MCF 10A (cell line): ENCODE measurements at places on chromosomes 7 and 10.

GRCh38 chr7:82539969-82540368 lies 96.4 kb upstream of the CACNA2D1 start:
- DNase-seq = no peak

DNA sequence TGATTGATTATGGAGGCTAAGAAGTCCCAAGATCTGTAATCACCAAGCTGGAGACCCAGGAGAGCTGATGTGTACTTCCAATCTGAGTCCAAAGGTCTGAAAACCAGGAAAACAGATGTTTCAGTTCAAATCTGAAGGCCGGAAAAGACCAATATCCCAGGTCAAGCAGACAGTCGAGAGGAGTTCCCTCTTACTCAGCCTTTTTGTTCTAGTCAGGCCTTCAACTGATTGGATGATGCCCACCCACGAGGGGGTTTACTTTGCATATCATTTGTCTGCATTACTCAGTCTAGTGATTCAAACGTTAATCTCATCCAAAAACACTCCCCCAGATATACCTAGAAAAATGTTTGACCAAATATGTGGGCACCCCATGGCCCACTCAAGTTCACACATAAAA lies 7.4 kb upstream of the ARID5B start:
- no peak for DNase-seq

DNA sequence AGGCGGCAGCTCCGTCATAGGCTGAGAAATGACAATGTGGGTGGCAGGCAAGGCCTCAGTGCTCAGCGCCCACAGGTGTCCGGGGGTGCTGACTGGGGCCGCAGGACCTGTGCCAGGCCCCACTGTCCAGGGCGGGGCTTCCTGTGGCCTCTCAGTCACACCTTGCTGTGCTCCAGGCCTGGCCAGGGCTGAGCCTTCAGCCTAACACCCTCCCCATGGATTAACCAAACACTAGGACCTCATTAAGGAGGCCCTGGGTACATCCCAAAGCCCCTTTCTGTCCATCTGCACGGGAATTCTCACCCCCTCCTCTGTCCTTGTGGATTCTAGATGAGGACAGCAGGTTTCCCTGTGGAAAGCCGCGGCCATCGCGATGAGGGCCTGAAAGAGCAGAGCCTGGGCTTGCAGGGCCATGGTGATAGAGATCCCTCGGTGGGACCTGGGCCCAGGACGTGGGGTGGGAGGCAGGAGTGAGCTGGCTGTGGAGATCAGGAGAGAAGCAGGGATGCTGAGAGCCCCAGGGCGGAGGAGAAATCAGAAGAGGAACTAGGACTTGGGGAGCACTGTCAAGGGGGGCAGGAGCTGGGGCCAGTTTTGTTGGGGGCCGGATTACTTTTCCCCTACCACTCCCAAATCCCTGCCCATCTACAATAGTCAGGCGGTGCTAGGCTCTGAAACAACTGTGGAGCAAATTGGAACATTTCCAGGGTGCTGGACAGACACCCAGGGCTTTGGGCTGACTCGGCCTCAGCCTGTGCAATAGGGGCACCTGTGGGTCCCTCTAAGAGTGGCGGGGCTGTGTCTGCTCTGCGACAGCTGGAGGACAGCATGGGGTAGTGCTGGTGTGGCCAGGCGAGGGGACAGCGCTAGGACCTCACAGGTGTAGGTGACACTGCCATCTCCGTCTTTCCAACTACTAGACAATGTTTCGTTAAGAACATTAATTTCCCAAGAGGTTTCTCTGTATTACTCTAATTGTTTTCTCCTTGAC lies 23.3 kb upstream of the MNX1 start:
- DNase-seq = no peak

DNA sequence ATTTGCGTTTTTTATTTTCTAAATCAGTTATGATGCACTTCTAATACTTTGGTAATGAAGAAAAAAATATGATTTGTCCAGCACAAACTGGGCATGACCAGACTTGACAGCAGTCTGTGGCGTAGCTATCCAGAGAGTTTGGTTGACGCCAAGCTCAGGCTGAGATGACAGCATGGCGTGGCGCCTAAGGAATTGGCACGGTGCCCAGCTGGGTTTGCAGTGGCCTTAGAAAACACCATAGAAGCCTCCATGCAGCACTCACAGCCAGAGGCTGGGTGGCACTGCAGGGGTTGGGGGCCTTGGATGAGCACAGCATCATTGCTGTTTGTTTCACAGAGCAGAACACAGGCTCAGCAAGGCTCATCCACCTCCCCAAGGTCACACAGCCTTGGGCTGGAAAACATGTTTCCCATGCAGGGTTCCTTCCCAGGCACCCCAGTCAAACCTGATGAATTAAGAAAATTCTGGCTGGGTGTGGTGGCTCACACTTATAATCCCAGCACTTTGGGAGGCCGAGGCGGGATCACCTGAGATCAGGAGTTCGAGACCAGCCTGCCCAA lies 88.9 kb downstream of the GTF2IRD1 start:
- peak; percentile 79 for DNase-seq

DNA sequence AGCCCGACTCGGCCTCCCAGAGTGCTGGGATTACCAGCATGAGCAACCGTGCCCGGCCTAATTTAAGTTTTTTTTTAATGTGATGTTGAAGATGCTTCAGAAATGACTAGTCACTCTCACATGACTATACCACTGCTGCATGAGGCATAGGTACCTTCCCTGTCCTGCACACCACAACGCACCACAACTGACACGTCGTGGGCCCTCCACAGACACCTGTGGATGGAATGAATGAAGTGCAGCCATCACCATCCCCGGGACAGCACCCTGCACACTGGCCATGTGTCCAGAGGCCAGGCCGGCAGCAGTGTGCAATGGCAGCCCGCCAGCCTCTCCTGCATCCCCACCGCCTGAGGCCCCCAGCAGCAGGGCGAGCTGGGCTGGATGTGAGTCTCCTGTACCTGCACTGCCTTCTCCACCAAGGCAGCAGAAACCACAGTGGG lies 55.1 kb downstream of the VOPP1 start:
- DNase-seq = no peak

DNA sequence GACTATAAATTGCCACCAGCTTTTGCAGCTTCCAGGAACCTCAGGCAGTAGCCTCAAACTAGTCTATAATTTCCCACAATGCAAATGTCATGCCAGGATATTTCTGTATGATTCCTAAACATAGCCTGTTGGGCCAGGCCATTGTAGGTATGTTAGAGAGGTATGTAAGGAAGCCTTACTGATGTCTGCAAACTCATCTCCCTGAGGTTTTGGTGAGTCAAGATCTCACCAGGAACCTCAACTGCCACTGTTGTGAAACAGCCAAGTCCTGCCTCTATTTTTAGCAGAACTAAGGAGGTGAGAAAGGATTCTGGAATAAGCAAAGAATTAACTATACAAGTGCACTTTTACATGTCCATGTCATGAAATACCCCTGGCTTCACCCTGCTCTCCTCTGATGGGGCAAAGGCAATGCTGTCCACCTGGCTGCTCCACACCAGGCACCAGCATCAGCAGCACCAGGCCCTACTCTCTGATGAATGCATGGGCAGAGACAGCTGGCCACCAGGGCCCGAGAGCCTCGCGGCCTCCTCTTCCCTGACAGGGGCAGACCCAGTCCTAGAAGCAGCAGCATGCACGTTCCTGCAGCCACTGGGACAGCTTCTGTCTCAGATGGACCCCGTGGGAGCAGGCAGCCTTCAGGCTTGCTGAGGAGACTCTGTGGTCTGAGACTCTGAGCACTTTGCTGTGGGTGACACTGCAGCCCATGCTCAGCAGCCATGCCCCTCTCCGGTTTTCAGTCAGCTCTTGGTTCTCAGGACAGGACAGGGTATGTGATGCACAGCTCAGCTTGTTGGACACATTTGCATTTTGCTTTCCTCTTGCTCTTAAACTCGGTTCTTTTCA lies 147.3 kb downstream of the ZMYND11 start:
- peak; percentile 38 for DNase-seq

DNA sequence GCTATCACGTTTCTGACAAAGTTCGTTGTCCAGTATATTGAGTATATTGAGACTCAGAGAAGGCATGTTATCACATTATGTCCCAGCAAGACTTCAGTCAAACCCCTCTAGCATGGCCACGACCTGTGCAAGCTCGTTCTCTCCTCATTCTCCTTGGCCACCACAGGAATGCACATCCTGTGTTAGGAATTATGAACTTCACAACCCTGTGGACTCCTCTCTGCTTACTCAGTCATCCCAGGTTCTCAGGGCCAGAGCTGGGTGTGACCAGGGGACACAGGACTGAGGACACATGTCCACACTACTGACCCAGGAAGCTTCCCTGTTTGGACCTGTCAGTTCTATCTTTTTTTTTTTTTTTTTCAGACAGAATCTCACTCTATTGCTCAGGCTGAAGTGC lies 4.4 kb downstream of the SH2D4B start:
- DNase-seq = no peak

- DNase-seq = peak; percentile 45
Observed at GRCh38 chr10:126375926-126376554, 12.2 kb downstream of the ADAM12 start.

DNA sequence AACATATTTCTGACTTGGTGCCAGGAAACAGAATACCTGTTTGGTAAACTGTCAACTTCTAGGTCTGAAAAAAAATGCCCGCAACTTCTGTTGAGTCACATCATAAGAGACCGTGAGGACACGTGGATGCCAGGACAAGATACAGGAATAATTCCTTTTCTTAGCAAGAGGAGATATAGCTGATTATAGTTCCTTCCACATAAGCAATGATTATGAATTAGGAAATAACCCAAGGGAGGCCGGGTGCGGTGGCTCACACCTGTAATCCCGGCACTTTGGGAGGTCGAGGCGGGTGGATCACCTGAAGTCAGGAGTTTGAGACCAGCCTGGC lies 75.2 kb downstream of the CDC123 start:
- DNase-seq = no peak

- DNase-seq = no peak
Observed at GRCh38 chr7:18901351-18901750, 216.1 kb downstream of the TWIST1 start.

DNA sequence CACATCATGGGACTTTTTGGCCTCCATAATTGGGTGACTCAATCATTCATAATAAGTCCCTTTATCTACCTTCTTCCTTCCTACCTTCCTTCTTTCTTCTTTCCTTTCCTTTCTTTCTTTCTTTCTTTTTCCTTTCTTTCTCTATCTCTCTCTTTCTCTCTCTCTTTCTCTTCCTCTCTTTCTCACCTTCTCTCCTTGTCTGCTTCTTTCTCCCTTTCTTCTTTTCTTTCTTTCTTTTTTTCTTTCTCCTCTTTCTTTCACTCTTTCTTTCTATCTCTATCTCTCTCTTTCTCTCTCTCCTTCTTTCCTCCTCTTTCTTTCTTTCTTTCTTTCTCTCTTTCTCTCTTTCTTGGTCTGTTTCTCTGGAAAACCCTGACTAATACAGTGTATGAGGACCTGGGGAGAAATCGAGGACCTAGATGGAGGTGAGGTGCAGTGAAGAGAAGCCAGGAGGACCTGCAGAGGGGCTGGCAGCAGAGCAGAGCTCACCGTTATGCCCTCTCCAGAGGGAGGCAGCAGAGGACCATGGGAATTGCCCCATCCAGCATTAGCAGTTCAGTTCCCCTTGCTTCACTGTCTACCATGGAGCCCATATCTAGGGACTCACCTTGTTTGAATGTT lies 52.7 kb upstream of the BTRC start:
- DNase-seq = peak; percentile 80

DNA sequence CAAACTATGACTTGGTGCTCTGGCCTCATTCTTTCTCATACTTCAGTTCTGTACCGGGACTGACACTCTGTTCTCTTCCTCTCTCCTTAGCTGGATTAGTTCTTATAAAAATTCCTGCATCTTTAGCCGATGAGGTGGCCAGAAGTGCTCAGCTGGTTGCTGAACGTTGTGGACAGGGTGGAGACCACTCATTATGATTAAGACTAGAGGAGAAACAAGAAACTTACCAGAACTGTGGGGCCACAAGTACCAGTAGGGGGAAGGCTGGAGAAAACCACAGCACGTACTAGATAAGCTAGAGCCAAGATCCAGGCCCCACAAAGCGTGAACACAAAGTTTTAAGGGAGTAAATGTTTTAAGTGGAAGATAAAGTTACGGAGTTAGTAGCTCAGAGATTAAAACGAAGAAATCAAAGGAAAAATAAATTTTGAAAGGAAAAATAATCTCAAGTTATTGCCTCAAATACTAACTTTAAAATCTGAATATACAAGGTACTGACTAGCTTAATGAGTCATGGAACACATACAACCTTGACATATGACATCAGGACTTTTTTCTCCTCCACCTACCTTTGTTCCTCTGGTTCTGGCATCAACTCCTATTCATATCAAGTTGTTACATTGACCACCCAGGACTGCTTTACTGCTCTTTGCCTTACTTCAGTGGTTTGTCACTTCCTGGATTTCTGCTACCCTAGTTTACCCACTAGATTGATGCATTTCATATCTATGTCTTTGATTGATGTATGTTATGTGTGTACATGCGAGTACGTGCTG lies 469.0 kb downstream of the TFEC start:
- DNase-seq = no peak
